Epithelial cell of umbilical artery (primary cell): ENCODE measurements at places on chromosomes 1 and 21. TPM values are rescaled to one million over a fixed set of nuclear protein-coding genes. Genes with fewer than 3 reads are reported as not detected.

Gene S100A16
- 470 and 513 TPM in 2 replicates for total RNA-seq

Gene GPR157
- 2.3 and 17.2 TPM in 2 replicates for total RNA-seq

Gene TENT5C
- under 0.01 and 0.15 TPM in 2 replicates for total RNA-seq

Gene C1QC
- total RNA-seq = not detected in 2 replicates

Gene RHEX
- total RNA-seq = not detected in 2 replicates

Gene MTARC2
- total RNA-seq = 5.8 and 10.9 TPM in 2 replicates

Gene FAM167B
- 0.97 and 3.6 TPM in 2 replicates for total RNA-seq

Gene TTC39A
- 0.32 and 1.5 TPM in 2 replicates for total RNA-seq

Gene NUCKS1
- total RNA-seq = 143 and 144 TPM in 2 replicates

Gene SYDE2
- 2.3 and 5.8 TPM in 2 replicates for total RNA-seq

Gene CLIC6
- not detected in 2 replicates for total RNA-seq

Gene KRTAP13-2
- not detected in 2 replicates for total RNA-seq

Gene HPCA
- total RNA-seq = not detected in 2 replicates

Gene PRR9
- total RNA-seq = not detected in 2 replicates

Gene DMRTA2
- total RNA-seq = not detected in 2 replicates

Gene PTGS2
- total RNA-seq = 5.8 and 12.7 TPM in 2 replicates

Gene GOLPH3L
- 8.8 and 12.8 TPM in 2 replicates for total RNA-seq

Gene DNM3
- 0.76 and 0.97 TPM in 2 replicates for total RNA-seq

Gene CFAP107
- total RNA-seq = not detected in 2 replicates

Gene VTCN1
- not detected in 2 replicates for total RNA-seq

Gene BCL2L15
- under 0.01 and 1.6 TPM in 2 replicates for total RNA-seq

Gene ITLN1
- not detected in 2 replicates for total RNA-seq

Gene SPRR2B
- not detected in 2 replicates for total RNA-seq

Gene ANXA9
- not detected in 2 replicates for total RNA-seq

Gene CASZ1
- 0.65 and 1.7 TPM in 2 replicates for total RNA-seq

Gene SARS1
- 222 and 344 TPM in 2 replicates for total RNA-seq

Gene OR14K1
- not detected in 2 replicates for total RNA-seq

Gene VWA5B1
- not detected in 2 replicates for total RNA-seq

Gene GJB5
- not detected in 2 replicates for total RNA-seq

Gene FCRL2
- total RNA-seq = not detected in 2 replicates
